NCI-H460 (cell line): ENCODE measurements at places on chromosomes 16 and 17. TPM values are rescaled to one million over a fixed set of nuclear protein-coding genes. Genes with fewer than 3 reads are reported as not detected.

Gene MT1M
- not detected in 2 replicates for total RNA-seq

Gene TP53TG3
- not detected in 2 replicates for total RNA-seq

Gene KRTAP2-3
- not detected in 2 replicates for total RNA-seq

DNA sequence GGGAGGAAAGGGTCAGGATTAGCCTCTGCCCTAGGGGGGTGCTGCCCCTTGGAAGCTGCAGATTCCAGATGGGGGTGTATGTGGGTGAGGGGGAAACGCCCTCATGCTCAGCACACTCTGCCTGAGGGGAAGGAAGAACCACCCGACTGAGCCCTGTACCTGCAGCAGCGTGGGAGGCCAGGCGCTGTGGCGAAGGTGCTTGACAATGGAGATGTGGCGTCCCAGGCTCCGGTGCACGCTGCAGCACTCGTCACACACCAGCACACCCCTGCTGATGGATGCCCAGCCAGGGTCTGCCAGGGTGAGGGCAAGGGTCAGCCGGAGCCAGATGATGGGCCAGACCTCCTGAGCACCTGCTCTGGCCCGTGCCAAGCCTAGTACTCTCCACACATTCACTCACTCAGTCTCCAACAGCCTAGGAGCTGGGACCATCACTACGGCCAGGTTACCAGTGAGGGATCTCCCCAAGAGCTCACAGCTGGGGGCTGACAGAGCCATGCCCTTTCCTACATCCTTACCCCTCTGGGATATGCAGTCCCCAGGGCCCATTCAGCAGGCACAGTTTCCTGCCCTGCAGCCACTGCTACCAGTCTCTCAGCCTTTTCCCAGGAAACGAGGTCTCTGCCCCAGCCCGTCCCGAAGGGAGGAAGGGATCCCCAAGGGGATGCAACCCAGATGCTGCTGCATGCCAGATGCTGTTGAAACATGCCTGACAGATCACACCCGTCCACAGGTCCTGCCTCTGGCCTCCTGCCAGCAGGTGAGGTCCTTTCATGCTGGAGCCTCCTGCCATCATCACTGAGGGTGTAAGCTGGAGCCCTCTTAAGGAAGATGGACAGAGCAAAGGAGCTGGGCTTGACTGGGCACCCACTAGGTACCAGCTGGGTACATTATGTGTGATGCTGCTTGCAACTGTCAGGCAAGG, 5.9 kb downstream of the GIT1 start:
- no peak for DNase-seq

- no peak for DNase-seq
Observed at GRCh38 chr17:40623419-40624210, 24.0 kb downstream of the SMARCE1 start.

Gene CD300E
- not detected in 2 replicates for total RNA-seq

DNA sequence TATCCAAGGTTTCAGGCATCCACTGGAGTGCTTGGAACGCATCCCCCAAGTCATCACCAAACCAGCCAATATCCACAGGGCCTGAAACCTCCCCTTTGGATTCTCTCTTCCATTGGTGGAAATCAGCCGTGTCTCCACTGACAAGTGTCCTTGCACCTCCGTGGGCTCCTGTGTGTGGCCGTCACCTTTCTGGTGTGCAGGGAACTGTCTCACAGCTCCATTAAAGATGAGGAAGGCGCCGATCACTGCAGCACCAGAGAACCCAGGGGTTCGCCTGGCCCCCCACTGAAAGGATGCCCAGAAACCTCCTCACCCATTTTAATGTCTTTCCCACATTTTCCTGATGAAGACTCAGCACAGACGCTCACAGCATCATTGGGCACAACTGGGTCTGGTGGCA, 17.8 kb upstream of the METRNL start:
- no peak for DNase-seq

DNA sequence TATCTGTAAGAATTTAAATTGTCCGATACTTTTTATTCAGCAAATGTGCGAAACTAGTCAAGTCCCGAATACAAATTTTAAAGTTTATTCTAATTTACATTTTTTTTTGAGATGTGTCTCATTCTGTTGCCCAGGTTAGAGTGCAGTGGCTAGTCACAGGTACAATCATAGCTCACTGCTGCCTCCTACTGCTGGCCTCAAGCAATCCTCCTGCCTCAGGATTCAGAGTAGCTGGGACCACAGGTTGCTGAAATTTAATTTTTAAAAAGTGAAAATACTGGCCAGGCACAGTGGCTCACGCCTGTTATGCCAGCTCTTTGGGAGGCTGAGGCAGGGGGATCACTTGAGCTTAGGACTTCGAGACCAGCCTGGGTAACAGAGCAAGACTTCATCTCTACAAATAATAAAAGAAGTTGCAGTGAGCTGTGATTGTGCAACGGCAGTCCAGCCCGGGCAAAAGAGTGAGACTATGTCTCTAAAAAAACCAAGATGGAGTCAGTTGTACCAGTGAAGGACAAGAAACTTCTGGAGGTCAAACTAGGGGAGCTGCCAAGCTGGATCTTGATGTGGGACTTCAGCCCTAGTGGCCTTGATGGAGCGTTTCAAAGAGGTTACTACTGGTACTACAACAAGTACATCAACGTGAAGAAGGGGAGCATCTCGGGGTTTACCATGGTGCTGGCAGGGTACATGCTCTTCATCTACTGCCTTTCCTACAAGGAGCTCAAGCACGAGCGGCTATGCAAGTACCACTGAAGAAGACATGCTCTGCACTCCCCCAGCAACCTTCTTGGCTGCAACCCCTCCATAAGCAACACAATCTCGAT, 5.6 kb downstream of the POLG2 start:
- no peak for DNase-seq

DNA sequence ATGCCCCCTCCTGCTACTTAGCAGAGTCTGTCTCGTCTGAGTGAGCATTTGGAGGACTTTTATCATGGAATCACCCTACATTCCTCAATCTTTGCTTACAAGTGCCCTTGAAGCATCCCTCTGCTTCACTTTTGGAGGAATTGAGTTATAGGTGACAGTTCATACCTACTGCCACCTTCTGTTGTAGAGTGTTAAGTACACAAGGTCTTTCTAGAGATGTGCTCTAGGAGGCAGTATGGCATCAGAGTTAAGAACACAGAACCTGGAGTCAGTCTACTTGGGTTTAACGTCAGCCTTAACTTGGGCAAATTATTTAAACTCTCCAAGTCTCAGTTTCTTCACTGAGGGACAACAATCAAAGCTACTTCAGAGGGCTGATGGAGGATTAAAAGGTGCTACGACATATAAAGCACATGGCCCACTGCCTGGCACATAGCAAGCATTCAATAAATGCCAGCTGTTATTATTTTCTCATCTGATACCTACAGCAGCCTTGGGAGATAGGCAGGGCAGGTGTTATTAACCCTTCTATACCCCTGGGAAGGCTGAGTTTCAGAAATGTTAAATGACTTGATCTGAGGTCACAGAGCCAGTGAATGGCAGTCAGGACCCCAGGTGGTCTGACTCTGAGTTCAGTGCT, 62.2 kb downstream of the UTP18 start:
- DNase-seq, result peak; percentile 12

DNA sequence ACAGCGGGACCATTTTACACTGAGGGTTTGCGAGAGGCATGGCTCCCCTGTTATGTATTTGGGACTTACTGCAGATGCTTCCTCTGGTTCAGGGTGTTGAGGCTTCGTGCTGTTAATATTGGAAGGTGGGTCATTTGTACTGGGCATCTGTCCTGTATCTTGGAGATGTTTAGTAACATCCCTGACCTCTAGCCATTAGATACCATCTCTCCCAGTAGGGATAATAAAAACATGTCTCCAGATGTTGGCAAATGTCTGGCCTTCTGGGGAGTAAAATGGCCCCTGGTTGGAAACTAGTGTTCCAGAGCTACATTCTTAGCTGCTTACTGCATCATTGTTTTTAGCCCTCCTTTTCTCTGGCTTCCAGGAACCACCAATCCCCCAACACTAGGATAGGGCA, 388.0 kb downstream of the WWOX start:
- DNase-seq, result no peak

GRCh38 chr16:84093879-84094270, 22.9 kb downstream of the MBTPS1 start:
- no peak for DNase-seq

- DNase-seq, result no peak
Observed at GRCh38 chr17:27821318-27821717, 21.0 kb upstream of the NOS2 start.

- DNase-seq, result no peak
Observed at GRCh38 chr17:40597156-40597555, 31.9 kb upstream of the CCR7 start.

DNA sequence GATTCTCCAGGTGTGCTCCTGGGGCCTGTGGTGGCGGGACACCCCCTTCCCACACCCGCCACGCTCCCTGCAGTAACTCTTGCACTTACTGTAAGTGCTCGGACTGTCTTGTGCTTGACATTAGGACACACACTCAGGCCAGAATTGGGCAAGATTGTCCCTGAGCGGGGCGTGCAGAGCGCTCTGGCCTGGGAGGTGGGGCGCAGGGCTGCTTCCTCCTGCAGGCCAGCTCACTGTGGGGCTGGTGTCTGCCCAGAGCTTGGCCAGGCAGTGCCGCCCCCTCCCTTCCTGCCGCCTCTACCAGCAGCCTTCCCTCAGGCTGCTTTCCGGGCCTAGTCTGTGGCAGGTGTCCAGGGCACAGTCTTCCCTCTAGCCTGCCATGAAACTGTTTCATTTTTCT, 6.1 kb upstream of the ATP6V0C start:
- no peak for DNase-seq

Gene LUC7L3
- total RNA-seq, result 41.6 and 62.2 TPM in 2 replicates

- DNase-seq, result no peak
Observed at GRCh38 chr16:12318661-12319427, 342.3 kb downstream of the SNX29 start.
